ENCODE measurements at places on chromosomes 6 and 20.

DNA sequence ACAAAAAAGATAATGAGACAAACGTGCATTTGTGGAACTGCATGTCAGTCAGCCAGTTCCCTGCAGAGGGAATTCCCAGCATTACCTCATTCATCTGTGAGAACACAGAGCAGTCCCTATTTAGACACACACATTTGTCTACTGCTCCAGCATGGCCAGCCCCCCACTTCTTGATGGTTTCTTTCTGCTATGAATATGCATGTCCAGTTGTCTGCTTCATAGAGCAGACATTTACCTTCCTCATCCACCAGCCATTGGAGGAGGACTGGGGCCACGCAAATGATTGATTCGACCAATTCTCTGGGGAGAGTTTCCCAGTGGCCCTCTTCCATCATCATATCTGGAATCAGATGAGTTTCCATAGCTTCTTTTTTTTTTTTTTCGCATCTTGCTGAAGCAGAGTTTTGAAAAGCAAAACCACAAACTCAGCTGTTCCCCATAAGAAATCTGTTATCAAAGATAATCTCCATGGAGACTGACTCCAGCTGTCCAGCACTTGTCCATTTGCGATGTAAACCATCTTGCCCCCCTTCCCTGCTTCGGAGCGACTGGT lies 11.8 kb downstream of the ENPP1 start:
- DNase-seq, result no peak

DNA sequence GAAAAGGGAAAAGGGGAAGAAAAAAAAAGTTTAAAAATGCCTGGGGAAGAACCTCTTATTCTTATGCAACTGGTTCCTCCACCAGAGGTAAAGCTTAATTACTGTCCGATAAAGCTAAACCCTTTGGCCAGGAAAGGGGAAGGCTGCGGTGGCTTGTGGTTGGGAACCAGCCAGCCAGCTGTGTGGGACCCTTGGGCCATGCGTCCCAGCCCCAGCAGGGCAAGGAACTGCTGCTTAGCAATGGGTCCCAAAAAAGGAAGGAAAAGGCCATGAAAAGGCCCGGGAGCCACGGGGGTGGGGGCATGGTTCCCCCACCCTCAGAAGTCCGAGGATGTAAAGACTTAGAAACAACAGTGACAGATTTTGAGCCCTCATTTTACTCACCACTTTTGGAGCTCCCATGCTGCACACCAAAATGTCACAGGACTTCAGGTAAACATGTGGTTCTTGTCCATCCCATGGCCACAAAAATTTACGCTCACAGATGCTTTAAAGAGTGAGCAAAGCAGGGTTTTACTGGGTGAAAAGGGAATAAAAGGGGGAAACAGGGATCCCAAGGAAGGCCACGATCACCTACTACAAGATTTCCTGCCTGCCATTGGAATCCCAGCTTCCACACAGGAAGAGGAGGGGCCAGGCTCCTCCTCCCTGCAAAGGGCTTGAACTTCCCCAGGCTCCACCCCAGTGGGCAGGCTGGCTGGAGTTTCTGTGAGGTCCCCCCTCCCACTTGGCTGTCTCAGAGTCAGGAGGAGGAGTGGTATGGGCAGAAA lies 1234.7 kb upstream of the GJE1 start:
- DNase-seq, result no peak

DNA sequence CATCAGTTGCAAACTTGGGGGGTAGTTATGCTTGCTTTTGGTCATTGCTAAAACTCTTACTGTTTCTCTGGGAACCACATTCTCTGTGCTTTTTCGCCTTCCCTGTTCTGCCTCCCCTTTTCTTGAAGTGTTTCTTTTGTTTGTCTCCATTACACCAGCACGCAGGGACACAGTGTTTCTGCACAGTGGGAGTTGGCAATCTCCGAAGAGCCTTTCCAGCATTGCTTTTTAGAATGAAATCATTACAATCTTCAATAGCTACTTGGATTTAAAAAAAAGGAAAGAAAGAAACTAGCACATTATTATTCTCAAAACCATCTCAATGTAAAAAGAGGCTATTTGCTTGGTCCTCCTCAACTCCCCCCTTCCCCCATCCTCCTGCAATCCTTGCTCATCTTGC lies 536.7 kb upstream of the MMS22L start:
- DNase-seq, result no peak

- peak; percentile 82 for DNase-seq
These were observed at the start of gene SYTL3 for GRCh38 chr6:158649289-158650143. Gene SYTL3, plus strand, starts transcription at chr6:158650054. Its CDS starts 13,215 bp downstream, at chr6:158663269.

DNA sequence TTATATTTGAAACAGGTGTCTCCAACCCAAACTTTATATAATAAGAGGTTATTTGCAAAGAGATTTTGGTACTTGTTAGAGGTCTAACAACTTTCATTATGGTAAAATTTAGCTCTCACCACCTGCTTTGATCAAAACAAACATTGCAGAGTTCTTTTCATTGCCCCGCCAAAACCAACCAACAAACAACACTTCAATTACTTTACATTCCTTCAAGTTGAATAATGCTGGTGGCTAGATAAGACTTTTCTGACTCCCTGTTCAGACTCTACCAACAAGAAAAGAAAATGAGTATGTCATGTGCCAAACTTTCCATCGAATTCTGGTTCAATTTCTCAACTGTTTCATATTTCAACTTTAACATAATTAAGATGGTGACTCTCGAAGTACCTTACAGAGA lies 311.1 kb downstream of the ADGRG6 start:
- DNase-seq, result no peak

- no peak for DNase-seq
These were observed 84.1 kb downstream of the CDK19 start for GRCh38 chr6:110731196-110731595.

DNA sequence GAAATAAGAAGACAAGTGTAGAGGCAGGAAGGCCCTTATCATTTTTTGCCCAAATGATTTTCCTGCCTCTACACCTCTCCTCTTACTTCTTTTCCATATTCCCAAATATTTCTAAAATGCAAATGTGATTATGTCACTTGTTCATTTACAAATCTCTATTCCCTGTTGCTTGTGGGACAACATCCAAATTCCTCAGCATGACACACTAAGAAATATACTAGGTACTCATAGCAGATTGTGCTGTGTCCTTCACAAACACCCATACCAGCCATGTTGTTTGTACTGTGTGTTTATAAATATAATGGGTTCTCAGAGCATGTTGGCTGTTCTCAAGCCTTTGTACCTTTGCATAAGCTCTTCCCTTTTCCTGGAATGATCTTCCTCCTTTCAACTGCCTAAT lies 17.7 kb upstream of the FYN start:
- DNase-seq, result no peak

GRCh38 chr6:102918161-102918560 lies 1524.7 kb downstream of the GRIK2 start:
- DNase-seq, result no peak

Measured in activated T-cell treated with anti-CD3 and anti-CD28 coated beads for 48 hours (primary cell).